Activated CD8-positive, alpha-beta memory T cell treated with anti-CD3 and anti-CD28 coated beads, Interleukin-2, amount 10 ng/mL, durations not matched to agents 7 days and 5 days (primary cell): ENCODE measurements at places on chromosomes 7 and 10.

- DNase-seq = no peak
Measured at GRCh38 chr10:133161486-133162109, 1.6 kb downstream of the KNDC1 start.

GRCh38 chr10:114544045-114544659, 113.9 kb downstream of the ABLIM1 start:
- peak; percentile 95 for DNase-seq

DNA sequence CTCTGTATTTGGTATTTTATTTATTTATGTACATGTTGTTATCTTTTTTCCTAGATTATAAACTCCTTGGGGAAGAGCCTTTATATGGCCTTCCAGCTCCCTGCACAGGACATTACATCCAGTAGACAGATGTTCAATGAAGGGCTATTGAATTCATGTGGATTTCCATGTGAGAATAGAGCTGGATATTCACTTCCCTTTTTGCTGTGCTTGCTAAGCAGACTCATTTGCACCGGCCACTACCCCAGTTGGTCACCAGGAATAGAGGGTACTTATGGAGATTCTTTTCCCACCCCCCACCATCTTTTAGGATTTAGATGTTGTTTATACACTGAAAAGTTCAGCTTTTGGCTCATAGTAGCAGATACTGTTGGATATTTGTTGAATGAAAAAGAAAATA, 374.1 kb downstream of the NRG3 start:
- no peak for DNase-seq

- DNase-seq = no peak
Measured at GRCh38 chr10:48623607-48624132, 18.8 kb upstream of the ARHGAP22 start.

- DNase-seq = no peak
Measured at GRCh38 chr7:45573661-45574415, at the start of gene ADCY1. Gene ADCY1 (plus strand): TSS chr7:45574368. CDS start chr7:45574544, 176 bp downstream.

DNA sequence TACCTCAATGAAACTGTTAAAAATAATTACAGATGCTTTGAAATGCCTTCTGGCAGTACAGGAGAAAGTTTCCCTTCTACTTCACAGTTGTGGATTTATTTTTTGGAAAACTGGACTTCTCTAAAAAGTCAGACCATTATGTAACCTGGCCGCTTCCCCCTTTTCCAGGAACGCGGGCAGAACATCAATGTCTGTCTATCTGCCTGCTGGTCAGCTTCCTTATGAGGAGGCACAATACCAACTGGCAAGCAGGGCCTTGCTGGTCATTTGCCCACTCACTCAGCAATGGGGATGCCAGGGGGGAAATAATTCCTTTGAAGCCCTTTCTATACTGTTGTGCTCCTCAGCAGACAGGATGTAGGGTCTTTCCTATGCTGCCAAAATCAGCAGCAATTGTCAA, 22.5 kb upstream of the ADRB1 start:
- DNase-seq = no peak

DNA sequence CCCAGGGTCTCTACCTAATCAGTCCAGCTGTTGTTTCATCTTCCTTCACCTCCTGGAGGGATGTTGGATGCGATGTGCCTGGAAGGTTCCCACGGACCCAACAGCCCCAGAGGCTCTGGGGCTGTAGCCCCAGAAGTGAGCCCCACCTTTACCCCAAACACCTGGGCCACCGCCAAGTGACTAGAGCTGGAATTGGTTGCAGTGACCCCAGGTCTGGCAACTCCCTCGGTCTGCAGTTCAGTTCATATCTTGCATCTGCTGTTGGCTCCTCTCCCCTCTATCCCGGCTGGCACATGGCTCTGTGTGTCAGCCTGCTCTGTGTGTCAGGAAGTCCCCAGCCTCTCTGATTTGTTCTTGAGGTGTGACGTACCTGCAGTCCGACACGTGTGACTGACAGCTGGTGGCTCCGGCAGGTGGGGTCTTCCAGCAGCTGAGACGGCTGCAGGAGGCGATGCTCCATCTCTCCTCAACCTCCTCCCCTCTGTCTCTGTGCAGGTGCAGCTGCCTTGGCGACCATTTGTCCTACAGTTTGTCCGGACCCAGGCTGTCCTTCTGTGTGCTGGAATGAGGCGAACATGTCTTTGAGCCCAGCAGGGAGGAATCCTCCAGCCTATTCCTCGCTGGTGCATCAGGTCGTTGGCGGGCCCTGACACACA, 38.6 kb downstream of the ELFN1 start:
- DNase-seq = no peak

GRCh38 chr10:50554995-50555568, 68.7 kb downstream of the SGMS1 start:
- DNase-seq = no peak
